ENCODE measurements at places on chromosomes 6 and 20.

DNA sequence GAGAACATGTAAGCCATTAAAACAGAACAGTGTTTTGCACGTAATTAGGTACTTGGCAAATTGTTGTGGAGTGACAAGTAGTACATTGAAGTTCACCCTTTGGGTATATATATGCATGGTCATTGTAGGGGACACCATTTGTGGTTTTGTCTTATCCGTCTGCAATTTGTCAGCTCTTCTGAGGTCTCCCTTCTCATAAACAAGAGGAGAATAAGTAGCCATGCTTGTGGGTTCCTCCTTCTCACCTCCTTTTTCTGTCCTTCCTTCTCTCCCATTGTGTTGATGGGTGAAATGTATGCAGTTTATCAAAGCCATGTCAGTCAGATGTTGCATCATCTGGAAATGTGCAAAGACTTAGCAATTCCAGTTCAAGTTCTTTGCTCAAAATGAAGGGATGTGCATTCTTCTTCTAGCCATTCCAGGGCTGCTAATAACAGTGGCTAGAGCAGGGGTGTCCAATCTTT is 70.9 kb downstream of the QKI start:
- DNase-seq = no peak

GRCh38 chr6:163469459-163469985 is 55.0 kb downstream of the QKI start:
- DNase-seq = no peak

DNA sequence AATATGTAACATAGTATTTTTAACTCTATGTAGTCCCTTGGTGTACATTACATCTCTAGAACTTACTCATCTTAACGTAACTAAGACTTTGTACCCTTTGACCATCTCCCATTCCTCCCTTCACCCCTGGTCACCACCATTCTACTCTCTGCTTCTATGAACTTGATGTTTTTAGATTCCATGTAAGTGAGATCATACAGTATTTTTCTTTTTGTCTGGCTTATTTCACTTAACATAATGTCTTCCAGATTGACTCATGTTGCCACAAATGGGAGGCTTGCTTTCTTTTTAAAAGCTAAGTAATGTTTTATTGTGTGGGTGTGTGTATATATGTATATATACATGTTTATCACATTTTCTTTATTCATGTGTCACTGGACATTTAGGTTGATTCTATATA is 55.8 kb downstream of the TMEM200A start:
- no peak for DNase-seq

DNA sequence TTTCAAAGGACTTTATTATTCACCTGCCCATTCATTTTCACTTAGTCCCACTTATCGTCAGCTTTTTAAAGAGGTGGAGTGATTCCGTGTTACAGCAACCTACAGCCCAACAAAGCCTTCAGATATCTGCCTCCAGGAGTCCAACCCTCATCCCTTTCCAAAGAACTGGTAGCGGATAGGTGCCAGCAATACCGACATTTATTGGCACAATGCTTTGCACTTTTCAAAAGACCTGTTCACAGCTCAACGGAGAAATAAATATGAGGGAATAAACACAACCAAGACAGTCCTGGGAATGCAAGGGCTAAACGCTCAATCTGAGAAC is 819 bp upstream of the MTRF1L start:
- no peak for DNase-seq

DNA sequence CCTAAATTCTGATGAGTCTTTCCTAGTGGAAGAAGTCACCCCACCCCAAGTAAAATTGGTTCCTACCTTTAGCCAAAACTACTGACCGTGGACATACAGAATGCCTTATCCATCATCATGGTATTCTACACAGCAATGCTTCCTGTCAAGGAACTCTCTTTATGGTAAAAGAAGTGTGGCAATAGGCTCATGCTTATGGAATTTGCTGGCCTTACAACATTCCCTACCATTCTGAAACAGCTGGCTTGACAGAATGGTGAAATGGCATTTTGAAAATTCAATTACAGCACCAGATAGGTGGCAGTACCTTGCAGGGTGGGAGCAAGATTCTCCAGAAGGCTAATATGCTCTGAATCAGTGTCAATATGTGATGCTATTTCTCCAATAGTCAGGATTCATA is 41.8 kb upstream of the BACH2 start:
- no peak for DNase-seq

- DNase-seq = no peak
Observed at GRCh38 chr6:125983246-125983945, 2.9 kb upstream of the TRMT11 start.

DNA sequence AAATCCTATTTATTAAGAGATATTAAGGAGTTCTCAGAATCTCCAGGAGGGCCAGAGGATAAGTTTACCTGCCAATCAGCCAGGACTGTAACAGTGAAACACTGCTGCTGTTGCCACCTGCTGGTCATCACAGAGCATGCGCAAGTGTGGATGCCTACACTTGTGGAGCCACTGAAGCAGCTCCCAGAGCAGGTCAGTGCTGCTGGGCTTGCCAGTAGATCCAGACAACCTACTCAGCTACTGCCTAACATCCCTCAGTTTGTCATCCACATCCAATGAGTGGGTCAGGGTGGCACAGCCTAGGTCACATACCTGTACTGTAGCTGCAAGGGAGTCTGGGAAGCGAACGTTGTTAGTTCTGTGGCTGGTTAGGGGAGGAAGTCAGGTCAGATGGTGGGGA is 18.3 kb upstream of the NHSL1 start:
- DNase-seq = no peak

- no peak for DNase-seq
Observed at GRCh38 chr6:90168693-90169131, 127.9 kb downstream of the BACH2 start.

DNA sequence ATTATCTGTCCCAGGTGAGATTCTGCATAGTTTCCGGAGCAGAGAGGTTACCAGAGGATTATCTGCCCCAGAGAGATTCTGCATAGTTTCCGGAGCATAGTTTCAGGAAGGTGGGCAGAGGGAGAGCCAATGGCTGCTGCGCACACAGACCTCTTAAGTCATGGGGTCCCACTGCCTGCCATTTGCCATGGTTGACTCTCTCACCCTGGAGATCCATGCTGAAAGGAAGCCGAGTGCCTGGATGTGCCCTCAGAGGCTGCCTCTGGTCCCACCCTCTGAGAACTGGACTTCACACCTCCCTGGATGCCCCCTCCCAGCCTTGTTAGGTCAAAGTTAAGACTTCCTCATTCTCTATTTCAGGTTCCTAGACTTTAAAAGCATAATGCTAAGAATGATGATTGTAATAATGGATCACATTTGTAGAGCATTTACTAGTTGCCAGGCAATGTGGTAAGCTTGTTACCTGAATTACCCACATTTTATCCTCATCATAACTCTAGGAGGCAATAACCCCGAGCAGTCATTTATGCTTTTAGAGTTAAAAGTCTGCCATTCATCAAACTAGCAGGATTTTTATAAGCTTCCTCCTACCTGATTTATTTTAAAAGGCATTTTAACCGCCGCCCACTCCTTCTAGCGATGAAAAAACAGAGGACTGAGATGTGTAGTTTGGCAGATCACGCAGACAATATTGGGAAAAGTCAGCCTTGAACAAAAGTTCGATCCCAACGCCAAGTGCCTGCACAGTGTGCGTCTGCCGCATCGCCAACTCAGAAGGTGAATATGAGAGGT is 11.9 kb downstream of the SERPINB9 start:
- DNase-seq = no peak

- DNase-seq = no peak
Observed at GRCh38 chr20:50523552-50524167, 13.5 kb downstream of the PTPN1 start.

DNA sequence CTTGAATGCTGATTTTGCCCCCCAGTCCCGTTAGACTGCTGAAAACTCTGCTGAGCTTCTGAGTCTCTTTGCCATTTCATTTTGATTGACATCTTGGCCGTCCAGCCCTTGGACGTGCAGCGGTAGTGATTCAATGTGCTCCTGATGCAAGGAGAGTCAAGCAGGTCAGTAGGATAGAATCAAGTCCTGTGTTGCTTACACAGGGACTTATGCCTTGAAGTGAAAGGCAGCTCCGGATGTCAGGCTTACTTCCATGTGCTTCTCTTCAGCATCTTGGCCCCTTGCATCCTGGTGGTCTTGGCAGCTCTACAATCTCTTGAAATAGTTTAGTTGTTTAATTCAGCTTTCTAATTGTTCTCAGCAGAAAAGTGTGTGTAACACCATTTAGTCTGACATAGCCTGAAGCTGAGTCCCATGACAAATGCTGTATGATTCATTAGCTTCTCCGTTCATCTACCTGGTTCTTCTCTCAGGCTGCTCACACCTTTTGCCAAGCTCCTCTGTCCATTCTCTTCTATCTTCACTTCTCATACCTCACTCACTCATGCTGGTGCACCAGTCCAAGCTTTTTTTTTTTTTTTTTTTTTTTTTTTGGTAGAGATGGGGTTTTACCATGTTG is 76.0 kb downstream of the EZR start:
- no peak for DNase-seq

DNA sequence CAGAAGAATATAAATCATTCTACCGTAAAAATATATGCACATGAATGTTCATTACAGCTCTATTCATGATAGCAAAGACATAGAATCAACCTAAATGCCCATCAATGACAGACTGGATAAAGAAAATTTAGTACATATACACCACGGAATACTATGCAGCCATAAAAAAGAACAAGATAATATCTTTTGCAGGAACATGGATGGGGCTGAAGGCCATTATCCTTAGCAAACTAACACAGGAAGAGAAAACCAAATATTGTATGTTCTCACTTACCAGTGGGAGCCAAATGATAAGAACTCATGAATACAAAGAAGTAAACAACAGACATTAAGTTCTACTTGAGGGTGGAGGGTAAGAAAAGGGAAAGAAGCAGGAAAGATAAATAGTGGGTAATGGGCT is 8.4 kb downstream of the KHDC1L start:
- no peak for DNase-seq

DNA sequence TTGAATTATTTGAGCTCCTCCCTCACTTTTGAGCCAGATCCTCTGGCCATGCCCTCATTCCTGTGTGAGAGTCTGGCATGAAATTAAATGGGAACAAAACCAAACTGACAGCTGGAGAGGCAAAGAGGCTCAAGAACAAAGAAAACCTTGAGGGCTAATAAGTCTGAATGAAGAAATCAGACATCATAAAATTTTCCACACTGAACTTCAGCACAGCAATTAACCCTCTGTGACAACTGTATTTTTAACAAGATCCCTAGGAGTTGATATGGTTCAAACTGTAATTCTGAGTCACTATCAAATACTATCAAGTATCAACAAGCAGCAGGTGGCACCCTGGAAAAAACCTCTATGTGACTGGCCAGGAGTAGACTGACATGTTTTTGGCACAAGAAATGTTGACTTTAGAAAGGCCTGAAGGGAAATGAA is 109.4 kb upstream of the EMILIN3 start:
- no peak for DNase-seq

DNA sequence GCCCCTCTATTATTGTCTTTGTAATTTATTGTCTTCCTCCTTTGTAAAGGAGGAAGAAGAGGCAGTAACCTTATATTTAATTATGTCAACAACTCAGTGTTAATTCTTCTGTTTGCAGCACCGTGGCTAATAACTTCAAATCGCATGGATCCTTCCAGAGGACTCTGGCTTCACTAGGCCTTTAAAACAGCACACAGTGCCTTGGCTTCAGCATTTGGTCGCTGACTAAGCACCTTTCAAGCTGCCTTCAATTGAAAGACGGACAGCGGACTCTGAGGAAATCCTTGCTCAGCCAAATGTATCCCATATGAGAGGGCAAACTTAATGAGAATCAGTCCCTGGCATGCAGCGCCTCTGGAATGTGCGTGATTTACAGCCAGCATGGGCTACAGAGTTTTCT is 64.2 kb downstream of the SGK1 start:
- DNase-seq = no peak

DNA sequence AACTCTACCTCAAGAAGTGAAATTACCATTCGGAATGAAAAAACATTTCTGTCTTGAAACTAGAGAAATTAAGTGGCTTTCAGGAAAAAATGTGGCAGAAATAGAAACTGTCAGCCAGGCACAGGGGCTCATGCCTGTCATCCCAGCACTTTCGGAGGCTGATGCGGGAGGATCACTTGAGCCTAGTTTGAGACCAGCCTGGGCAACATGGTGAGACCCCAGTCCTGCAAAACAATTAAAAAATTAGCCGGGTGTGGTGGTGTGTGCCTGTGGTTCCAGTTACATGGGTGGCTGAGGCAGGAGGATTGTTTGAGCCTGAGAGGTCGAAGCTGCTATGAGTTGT is 7.1 kb upstream of the TMEM181 start:
- DNase-seq = no peak

- no peak for DNase-seq
Observed at GRCh38 chr6:101489456-101489855, 95.9 kb downstream of the GRIK2 start.

- DNase-seq = no peak
Observed at GRCh38 chr6:144149894-144150709, at the start of gene STX11. Gene STX11 (plus strand): TSS chr6:144150517. CDS start chr6:144186628, 36,111 bp downstream.

- DNase-seq = no peak
Observed at GRCh38 chr20:63551068-63551467, 2.9 kb upstream of the FNDC11 start.

DNA sequence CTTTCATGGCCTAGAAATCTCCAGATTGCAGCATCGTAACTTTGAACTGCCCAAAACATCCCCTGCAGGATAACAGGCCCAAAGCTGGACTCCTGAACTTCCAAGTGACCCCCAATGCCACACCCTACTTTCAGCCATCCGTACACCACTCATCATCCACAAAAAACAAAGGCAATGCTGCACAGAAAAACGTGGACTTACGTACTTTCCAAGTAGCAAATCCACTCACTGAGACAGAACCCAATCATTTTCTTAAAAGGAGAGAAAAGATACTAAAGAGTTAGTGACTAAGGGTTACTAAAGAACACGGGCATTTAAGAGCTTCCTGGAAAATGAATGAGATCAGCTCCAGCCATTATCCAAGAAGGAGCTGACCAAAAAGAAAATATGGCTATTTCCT is 211.0 kb downstream of the WDR27 start:
- no peak for DNase-seq

GRCh38 chr6:33950472-33950881 is 146.7 kb upstream of the MLN start:
- DNase-seq = no peak

DNA sequence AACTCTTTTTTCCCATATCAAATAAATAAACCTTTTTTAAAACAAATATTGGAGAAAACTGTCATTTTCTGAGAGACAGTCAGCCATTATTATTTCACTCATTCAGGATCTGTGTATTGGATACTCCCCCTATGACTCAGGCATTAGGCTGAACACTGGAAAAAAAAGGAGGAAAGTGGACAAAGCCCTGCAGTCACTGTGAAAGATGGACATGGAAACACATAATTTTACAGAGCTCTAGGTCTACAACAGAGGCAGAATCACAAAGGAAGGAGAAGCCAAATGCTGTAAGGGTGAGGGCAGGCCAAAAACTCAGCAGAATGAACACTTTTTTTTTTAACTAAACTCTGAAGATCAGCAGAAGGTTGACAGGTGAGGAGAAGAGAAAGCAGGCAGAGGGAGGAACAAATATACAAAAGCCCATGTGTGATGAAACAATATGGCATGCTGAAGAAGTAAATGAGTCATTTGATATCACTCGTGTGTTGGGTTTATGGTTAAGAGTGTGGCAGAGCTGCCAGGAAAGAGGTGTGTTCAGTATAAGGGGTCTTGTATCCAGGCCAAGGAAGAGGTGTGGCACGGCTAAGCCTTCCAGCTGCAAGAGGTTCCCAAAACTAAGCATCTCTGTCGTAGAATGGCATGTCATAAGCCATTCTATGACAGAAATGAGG is 39.1 kb downstream of the EPB41L2 start:
- no peak for DNase-seq
